Eye (tissue), 1 donor: ENCODE measurements at places on chromosomes 3 and 15.

DNA sequence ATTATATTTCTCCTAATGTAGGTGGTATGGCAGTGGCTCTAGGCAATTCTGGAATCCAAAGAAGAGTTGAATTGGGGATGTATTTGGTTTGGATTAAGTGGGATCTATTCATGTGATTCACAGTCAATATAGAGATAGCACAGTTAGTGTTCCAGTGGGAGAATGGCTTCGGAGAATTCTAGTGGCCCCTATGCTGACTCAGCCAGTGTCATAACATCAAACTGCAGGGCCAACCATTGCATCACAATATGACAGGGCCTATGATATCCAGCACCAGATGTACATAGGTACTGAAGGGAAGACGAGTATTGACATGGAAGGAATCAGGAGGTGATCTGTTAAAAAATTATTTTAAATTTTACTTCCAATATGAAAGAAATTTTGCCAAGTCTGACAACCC is 302.8 kb upstream of the UBE2E2 start:
- DNase-seq = no peak

GRCh38 chr15:92606126-92606835 is 49.3 kb downstream of the FAM174B start:
- DNase-seq = no peak

- DNase-seq = peak; percentile 74
Measured at GRCh38 chr3:184399410-184399809, 19.6 kb downstream of the CHRD start.

- DNase-seq = no peak
Measured at GRCh38 chr3:173109143-173109542, 31.9 kb downstream of the SPATA16 start.

- no peak for DNase-seq
Measured at GRCh38 chr3:173789530-173790162, 392.1 kb downstream of the NLGN1 start.

- DNase-seq = no peak
Measured at GRCh38 chr3:101518421-101518871, 5.4 kb upstream of the SENP7 start.

DNA sequence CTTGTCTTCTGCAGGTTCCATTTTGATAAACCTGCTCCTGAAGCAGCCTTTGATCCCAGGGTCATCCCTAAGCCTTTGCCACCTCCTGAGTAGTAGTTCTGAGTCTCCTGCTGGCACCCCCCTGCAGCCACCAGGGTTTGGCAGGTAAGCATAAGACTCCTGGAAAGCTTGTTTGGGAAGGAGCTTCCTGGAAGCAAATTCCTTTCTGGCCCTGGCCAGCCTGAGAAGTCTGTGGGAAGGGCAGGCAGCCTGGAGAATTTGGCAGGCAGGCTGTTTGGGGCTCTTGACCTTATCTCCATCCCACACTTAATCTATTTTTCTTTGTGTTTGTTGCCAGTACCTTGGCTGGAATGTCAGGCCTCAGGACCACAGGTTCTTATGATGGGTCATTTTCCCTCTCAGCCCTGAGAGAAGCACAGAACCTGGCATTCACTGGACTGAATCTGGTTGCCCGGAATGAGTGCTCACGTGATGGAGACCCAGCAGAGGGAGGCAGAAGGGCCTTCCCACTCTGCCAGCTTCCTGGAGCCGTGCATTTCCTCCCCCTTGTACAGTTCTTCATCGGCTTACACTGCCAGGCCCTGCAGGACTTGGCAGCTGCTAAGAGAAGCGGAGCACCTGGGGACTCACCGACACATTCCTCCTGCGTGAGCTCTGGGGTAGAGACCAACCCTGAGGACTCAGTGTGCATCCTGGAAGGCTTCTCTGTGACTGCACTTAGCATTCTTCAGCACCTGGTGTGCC is 13.4 kb downstream of the ATRIP start:
- no peak for DNase-seq

- DNase-seq = peak; percentile 55
Measured at GRCh38 chr3:156642750-156643728, 31.4 kb upstream of the TIPARP start.

DNA sequence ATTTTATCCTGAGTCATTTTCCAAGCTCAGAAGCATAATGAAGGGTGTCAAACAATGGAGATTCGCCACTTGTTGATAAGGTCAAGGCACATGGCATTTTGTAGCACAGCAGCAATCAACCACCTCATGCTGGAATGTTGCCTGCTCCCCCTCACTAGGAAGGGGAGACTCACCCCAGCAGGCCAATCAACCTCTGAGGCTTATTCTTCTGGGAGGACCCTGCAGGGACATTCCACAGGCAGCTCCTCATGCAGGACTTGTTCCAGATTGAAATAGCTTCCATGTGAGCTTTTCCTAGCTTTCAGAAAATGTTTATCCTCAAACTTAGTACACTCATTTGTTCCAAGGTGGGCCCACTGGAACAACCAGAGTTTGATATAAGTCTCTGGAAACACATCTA is 77.6 kb downstream of the SSR3 start:
- DNase-seq = peak; percentile 42

DNA sequence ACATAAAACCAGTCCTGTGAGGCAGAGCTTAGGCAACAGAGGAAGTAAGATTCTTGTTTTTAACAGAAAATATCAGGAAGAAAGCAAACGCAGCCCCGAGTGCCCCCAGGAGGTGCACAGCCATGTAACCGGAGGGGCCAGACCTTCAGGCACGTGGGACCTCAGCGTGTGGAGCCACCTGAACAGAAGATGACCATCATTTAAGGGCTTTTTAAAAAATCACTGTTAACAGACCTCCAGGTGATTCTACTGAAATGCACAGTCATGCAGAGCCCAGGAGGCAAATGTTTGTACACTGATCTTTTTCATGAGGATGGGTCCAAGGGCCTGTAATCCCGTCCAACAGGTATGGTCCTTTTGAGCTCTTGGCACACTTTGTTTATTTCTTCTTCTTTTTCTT is 38.8 kb downstream of the SPG21 start:
- DNase-seq = no peak

- DNase-seq = peak; percentile 42
Measured at GRCh38 chr15:90869601-90870353, 1.4 kb downstream of the FURIN start.

- no peak for DNase-seq
Measured at GRCh38 chr3:17592956-17593355, 149.5 kb downstream of the TBC1D5 start.

DNA sequence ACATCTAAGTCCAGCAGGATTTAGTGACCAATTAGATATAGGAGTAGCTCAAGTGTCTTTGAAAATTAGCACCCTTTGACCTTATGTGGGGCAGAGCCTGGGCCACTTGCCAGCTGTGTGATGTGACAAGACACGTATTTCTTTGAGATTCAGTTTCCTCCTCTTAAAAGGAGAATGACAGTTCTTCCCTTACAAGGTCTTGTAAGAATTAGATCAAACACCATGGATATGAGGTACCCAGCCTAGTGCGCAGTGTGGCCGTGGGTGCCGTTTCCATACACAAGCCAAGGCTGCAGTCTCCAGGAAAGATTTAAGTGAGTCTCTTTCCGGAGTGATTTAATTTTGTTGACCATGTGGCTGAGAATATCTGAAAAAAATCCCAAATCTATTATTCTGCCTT is 46.3 kb downstream of the ARHGAP31 start:
- DNase-seq = no peak

- peak; percentile 57 for DNase-seq
Measured at GRCh38 chr15:29820394-29821154, 1.7 kb downstream of the TJP1 start.

DNA sequence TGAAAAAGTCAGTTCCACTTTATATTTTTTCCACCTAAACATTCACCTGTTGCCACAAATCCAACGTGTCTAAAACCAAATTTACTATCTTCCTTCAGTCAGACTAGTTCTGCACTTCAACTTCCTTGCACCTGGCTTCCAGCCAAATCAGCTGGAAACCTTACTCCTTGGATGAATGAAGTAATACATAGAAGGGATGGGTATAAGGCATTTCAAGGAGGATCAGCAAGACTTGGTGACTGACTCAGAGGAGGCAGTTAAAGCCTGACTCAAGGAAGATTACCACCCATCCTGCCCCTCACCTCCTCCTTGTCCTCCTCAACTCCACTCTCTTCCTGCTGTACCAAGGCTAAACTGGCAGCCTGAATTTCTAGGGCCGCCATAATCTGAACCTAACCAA is 37.1 kb downstream of the QTRT2 start:
- peak; percentile 44 for DNase-seq

- no peak for DNase-seq
Measured at GRCh38 chr3:129095285-129095684, 26.3 kb downstream of the RAB43 start.

- DNase-seq = no peak
Measured at GRCh38 chr3:9147215-9147895, 102.1 kb downstream of the SRGAP3 start.

DNA sequence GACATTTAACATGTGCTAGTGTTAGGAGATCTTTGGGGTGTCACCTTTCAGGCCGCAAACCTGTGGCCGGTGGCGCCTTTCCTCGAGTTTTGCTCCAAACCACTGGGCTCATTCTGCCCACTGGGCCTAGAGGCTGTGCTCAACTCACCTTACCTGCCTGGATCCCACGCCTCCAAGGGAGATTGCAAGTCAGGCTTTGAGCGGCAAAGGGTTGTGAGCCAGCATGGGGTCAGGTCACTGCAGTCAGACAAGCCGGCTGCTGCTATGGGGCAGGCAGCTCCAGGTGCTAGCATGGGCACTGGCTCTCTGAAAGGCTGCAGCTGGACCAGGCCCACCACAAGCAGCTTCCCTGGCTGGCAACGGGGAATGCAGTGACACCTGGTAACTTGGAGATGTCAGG is 265.5 kb downstream of the ZBBX start:
- DNase-seq = no peak

- DNase-seq = no peak
Measured at GRCh38 chr3:53484984-53485383, 9.4 kb upstream of the CACNA1D start.

- DNase-seq = no peak
Measured at GRCh38 chr15:85578941-85579701, 198.7 kb downstream of the AKAP13 start.
